ENCODE measurements at places on chromosomes 13 and 19. TPM values are rescaled to one million over a fixed set of nuclear protein-coding genes. Genes with fewer than 3 reads are reported as not detected.

Gene CASP14
- 0.58 TPM for total RNA-seq

Gene PABPC3
- 0.39 TPM for total RNA-seq

Gene SYNGR4
- 2.1 TPM for total RNA-seq

Gene COL4A1
- 12.3 TPM for total RNA-seq

Gene PRR19
- 0.85 TPM for total RNA-seq

GRCh38 chr13:56317841-56318240 lies 822.9 kb upstream of the PRR20A start:
- no peak overlapping the region for H3K4me3 ChIP-seq
- H3K4me1 ChIP-seq, result no peaks in the 10 kb centered on the region
- no peaks in the 10 kb centered on the region for H3K27me3 ChIP-seq

DNA sequence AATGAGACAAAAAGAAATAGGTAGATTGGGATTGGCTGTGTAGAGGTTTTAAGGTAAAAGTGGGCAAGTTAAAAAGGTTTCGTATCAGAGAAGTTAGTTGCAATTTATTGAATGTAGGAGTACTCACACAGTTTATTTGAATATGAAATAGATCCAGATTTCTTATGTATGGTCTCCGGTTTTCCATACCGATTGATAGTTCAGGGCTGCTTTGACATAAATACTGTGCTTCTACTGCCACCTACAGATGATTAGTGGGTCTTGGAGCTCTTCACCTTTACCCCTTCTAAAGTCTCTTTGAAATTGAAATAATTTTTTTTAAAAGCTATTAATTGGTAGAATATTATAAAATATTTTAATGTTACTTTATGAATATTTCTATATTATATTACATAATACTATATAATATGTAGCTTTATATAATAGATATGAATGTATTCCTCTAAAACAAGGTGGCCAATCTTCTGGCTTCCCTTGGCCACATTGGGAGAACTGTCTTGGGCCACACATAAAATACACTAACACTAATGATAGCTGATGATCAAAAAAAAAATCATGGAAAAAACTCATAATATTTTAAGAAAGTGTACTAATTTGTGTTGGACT lies 7.7 kb upstream of the GPR18 start:
- no peaks in the 10 kb centered on the region for H3K4me1 ChIP-seq
- no peak overlapping the region for H3K27ac ChIP-seq
- H3K4me3 ChIP-seq, result no peak overlapping the region
- H3K27me3 ChIP-seq, result no peaks in the 10 kb centered on the region

GRCh38 chr19:44645407-44646048 lies 1.8 kb downstream of the PVR start:
- H3K27me3 ChIP-seq, result no peaks in the 10 kb centered on the region
- H3K4me1 ChIP-seq, result peaks cover 45% of the 10 kb centered on the region
- H3K4me3 ChIP-seq, result peak overlapping the region; percentile 60
- H3K27ac ChIP-seq, result no peak overlapping the region
- DNase-seq, result no peak
- H3K36me3 ChIP-seq, result peaks cover 37% of the 10 kb centered on the region

DNA sequence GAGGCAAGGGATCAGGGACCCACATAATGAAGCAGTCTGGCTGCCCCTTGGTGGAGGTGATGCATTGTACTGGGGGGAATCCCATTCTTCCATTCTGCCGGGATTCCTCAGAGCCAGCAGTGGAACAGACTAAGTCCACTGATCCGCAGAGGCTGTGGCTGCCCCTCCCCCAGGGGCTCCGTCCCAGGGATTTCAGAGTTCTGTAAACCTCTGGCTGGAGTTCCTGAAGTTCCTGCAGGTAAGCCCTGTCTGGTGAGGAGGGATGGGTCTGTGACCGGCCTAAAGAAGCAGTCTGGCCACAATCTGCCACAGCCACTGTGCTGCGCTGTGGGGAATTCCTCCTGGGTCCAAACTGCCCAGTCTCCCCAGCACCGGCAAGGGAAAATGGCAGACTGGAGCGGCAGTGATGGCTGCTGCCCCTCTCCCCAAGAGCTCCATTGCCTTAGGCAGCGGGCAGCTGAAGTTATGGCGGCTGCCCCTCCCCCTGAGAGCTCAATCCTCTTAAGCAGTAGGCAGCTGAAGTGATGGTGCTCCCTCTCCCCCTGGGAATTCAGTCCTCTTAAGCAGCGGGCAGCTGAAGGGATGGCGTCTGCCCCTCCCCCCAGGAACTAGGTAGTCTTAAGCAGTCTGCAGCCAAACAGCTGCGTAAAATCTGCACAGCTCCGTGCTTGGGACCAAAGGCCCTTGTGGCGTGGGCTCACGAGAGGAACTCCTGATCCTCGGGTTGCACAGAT lies 155.7 kb downstream of the PCDH17 start:
- H3K4me3 ChIP-seq, result no peak overlapping the region
- no peak for DNase-seq
- H3K4me1 ChIP-seq, result no peaks in the 10 kb centered on the region
- H3K27ac ChIP-seq, result no peak overlapping the region
- no peaks in the 10 kb centered on the region for H3K36me3 ChIP-seq

DNA sequence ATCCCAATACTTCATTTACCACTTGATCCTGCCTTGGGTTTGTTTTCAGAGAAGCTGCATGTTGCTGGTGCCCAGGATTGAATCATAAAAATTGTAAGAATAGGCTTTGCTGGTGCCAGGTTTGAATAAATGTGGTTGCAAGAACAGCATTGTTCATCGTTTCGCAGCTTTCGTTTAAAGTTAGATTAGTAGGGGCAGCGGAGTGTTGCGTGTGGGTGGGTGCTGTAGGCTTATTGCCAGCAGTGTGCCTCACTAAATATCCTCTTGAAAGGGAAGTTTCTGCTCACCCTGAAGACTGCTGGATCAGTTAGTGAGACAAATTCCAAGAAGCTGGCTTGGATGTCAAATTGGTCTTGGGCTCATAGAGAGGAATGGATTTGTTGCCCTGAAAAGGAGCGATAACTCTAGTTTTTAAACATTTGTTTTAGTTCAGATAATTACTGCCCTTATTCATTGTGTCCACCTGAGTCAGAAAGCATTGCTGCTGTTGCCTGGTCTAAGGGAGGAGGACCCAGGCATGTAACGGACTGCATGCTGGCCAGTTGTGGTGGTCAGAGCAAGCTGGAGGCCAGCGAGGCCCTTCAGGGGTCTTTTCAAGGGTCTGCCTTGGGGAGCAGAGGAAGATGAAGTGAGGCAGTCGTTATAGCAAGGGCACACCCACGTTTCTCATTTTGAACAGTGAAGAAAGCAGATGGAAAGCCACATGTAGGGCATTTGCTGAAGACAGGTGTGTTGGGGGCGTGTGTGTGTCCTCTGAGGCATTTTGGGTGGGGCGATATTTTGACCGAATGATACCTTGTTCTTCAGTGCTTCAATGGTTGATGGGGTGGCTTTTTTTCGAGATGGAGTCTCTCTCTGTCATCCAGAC lies 8.5 kb downstream of the ILF3 start:
- H3K4me1 ChIP-seq, result 0 out of 2 replicates have a peak, but pooled peaks cover 7% of the 10 kb centered on the region
- no peak overlapping the region for H3K4me3 ChIP-seq
- H3K27me3 ChIP-seq, result no peaks in the 10 kb centered on the region
- no peak overlapping the region for H3K27ac ChIP-seq
- no peak for DNase-seq

DNA sequence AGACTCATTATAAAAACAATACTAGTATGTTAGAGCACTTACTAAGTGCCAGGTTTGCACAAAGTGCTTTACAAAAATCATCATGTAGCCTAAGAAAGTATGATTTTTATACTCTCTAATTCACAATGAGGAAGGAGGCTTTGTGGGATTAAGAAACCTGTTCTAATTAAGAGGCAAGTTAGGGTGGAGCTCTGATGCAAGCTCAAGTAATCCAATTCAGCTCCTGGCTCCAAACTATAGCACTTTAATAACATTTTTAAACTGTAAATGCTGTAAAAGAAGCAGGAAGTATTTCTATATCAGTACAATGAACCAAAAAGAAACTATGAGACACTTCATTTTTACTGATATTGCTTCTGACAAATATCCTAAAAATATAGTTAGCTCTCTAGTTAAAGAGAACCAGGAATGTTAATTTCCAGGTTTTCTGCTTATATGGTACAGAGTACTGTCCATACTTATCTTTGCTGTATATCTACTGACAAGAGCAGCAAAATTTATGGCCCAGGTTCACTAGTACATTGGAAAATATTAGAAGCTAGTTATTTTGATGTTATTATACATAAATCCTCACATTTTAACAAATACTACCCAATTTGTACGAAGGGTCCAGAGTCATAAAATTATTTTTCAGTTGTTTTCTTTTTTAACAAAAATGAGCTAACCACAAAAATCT lies 482.0 kb downstream of the DIAPH3 start:
- no peak overlapping the region for H3K27ac ChIP-seq
- DNase-seq, result no peak
- no peaks in the 10 kb centered on the region for H3K4me1 ChIP-seq
- H3K27me3 ChIP-seq, result no peaks in the 10 kb centered on the region
- H3K4me3 ChIP-seq, result no peak overlapping the region
- H3K36me3 ChIP-seq, result no peaks in the 10 kb centered on the region

GRCh38 chr13:101576977-101577376 lies 124.5 kb downstream of the ITGBL1 start:
- DNase-seq, result no peak
- 0 out of 2 replicates have a peak overlapping the region, but pooled peaks have one; percentile 53 for H3K27ac ChIP-seq
- H3K4me1 ChIP-seq, result peaks cover 24% of the 10 kb centered on the region
- H3K4me3 ChIP-seq, result no peak overlapping the region

DNA sequence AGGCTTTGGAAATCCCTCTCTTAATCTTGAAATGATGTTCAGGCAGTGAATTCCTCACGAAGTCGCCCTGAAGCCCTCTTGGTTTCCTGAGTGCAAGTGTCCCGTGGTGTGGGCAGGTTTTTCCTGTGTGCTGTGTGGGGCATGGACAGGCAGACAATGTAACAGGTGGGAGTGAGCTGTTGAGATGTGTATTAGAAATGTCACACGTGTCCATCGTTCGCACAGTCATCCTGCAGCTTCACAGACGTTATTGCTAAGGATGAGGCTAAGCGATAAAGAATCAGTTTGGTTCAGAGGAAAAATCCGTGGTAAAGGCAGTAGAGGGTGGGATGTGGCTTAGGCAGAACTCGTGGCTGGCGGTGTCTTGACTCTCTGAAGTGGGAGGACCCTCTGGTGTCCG lies 51.7 kb downstream of the SMARCA4 start:
- no peaks in the 10 kb centered on the region for H3K27me3 ChIP-seq
- no peak for DNase-seq
- no peaks in the 10 kb centered on the region for H3K4me1 ChIP-seq
- H3K4me3 ChIP-seq, result no peak overlapping the region

- H3K4me3 ChIP-seq, result peak overlapping the region; percentile 92
- H3K27ac ChIP-seq, result peak overlapping the region; percentile 17
- peaks cover 11% of the 10 kb centered on the region for H3K36me3 ChIP-seq
- H3K4me1 ChIP-seq, result peaks cover 21% of the 10 kb centered on the region
- no peak for DNase-seq
- H3K27me3 ChIP-seq, result no peaks in the 10 kb centered on the region
Measured at GRCh38 chr19:24032651-24033050, 54.3 kb upstream of the ZNF254 start.

- no peak overlapping the region for H3K27ac ChIP-seq
- H3K4me3 ChIP-seq, result peak overlapping the region; percentile 56
- no peak for DNase-seq
- H3K4me1 ChIP-seq, result no peaks in the 10 kb centered on the region
Measured at GRCh38 chr19:1400281-1401137, 833 bp downstream of the GAMT start.

GRCh38 chr19:6531163-6531955 lies 533 bp downstream of the TNFSF9 start:
- H3K36me3 ChIP-seq, result no peaks in the 10 kb centered on the region
- H3K27me3 ChIP-seq, result no peaks in the 10 kb centered on the region
- DNase-seq, result no peak
- peak overlapping the region; percentile 90 for H3K4me3 ChIP-seq
- H3K27ac ChIP-seq, result no peak overlapping the region

- no peaks in the 10 kb centered on the region for H3K4me1 ChIP-seq
- peak overlapping the region; percentile 33 for H3K4me3 ChIP-seq
- no peaks in the 10 kb centered on the region for H3K36me3 ChIP-seq
- H3K27ac ChIP-seq, result no peak overlapping the region
- 0 out of 2 replicates have a peak, but pooled peaks cover 8% of the 10 kb centered on the region for H3K27me3 ChIP-seq
- peak; percentile 42 for DNase-seq
Measured at GRCh38 chr19:5805462-5806132, 730 bp downstream of the NRTN start.

All from PC-9 (cell line).